ENCODE measurements at places on chromosomes 7 and 10.

GRCh38 chr7:91165006-91165845 is 99.0 kb upstream of the FZD1 start:
- DNase-seq = no peak

GRCh38 chr10:16612115-16612980 is 90.7 kb upstream of the C1QL3 start:
- no peak for DNase-seq

- no peak for DNase-seq
These were observed 39.8 kb upstream of the ZNF438 start for GRCh38 chr10:31071232-31072005.

DNA sequence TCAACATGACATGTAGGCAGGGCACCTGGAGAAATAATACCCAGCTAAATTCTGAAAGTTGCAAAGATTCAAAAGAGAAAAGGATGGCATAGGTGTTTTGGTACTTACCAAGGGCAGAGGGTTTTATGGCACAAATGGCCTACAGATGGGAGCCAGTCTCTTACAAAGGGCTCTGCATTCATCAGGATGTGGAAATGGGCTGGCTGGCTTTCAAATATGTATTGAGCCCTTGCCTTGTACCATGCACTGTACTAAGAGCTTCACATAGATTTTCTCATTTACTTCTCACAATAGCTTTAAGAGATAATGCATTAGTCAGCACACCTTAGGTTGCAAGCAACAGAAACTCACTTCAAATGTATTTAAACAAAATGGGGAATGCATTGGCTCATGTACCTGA is 327.1 kb downstream of the BICC1 start:
- DNase-seq = no peak

DNA sequence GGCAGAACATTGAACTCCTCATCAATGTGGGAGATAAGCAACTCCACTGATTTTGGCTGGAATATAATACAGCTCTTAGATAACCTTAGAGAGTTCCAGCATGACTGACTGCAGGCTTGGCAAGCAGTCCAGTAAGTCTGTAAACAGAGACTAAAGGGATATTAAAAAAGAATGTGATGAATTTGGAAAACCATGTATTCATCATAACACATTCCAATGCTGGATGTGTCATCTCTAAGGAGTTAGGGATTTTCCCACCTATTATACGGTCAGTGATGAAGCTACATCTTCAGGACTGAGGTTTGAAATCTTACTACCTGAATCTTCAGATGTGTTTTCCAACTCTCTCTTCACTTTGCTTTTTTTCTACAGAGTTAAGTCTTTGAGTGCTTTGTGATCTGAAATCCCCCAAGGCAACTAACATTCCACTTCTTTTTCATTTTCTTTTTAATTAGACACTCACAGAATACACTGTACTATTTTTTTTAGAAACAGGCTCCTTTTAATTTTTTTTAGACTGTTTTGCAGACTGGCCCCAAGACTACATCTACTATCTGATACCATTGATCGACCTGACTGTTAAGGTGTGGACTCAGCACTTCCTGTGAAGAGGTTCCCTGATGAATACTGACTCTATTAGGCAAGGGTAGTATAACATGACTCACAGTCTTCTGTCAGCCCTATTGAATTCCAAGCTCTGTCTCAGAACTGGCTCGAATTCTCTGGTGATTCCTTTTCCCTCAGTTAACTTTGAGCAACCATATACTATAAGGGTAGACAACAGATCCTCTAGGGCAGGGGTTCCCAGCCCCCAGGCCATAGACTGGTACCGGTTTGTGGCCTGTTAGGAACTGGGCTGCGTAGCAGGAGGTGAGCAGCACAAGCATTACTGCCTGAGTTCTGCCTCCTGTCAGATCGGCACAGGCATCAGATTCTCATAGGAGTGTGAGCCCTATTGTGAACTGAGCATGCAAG is 678.2 kb downstream of the GRM8 start:
- no peak for DNase-seq

DNA sequence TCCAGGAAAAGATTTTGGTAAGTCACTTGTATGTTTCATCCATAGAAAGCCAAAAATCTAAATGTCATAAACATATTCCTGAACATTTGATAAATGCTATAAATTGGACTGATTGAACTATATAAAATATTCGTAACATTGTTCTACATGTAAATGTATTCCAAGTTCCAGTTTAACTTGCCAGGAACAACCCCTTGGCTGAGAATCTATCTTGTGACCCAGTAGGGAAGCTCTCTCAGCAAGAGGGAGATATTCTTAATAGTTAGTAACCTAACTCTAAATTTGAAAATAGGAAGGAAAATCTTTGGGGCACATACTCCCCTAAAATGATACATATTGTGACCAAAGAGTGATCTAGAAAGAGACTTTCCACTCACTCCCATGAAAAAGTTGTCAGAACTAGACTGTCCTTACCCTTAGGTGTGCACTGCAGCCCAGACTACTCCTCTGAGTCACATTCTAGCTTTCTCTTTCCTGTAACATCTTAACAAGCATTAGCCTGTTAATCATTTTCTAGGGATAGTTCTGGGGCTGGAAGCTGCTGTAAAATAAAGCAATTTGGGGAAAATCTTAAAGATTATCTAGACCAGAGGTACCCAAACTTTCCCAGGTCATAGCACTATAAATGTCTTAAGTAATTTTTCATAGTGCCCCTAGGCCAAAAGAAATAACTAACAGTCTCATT is 73.7 kb upstream of the SKAP2 start:
- DNase-seq = no peak

DNA sequence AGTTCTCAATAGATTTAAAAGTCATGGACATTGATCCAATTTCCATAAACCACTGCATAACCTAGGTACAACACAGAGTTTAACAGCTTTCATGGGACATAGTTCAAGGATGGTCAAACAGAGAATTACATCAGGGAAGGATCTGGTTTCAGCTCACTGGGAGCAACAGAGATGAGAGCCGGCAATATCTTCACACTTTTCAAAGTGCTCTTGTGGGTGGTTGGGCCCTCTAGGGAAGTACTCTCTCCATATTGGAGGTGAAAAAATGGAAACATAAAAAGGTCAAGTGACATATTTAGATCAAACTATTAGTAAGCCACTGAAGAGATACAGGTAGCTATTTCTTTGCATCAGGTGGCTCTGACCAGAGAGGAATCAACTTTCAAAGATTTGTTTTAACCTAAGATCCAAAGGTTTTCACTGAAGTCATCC is 61.8 kb upstream of the LRRN3 start:
- DNase-seq = no peak

DNA sequence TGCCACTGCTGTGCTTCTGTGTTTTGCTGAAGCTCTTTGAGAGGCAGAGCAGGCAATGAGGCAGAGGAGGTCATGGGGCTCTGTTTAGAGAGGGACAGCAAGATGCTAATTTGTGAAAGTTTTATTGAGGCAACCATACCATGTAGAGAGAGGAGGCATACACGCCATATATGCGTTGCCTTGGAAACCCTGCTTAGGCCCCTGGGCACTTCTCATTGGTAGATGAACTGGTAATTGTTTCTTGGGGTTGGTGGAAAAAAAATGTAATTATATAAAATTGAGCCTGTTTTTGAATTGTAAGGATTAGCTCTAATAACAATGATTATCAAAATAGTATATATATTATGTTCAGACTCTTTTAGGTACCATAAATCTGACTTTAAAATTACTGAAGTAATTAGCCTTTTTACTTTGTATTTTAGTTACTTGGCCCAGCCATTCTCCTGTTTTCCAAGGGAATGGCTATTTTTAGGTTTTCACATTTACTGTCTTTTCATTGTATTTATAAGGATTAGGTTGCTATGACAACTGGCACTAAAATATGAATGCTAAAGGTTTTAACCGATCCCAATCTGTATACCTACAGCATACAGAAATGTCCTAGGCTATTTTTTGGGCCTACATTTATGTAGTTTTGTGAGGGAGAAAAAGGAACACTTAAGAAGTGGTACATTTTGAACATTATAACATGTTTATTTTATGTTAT is 52.4 kb downstream of the BZW2 start:
- no peak for DNase-seq

DNA sequence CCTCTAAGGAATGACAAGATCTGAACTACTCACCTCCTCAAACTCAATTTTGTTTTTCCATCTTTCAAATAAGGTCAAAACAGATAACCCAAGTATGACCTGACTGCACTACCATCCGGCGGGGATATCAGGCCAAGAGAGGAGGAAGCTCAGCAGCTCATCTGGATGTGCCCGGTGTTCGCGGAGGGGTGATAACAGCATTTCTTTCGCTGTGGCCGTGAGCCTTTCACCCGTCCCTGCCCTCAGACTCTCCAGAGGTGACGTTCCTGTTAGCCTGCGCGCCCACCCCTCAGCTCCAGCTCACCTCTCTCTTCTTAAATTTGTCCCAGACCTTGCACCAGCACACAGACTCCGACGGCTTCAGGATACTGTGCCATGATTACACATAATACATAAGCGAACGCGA is 526 bp downstream of the ZNF248 start:
- no peak for DNase-seq

Data from activated CD4-positive, CD25-positive, alpha-beta regulatory T cell (primary cell).